Activated gamma-delta T cell treated with anti-CD3 and anti-CD28 coated beads, Interleukin-2, amount 50 U/mL, for 16 hours (primary cell): ENCODE measurements at places on chromosomes 12 and 14.
A peak's percentile ranks its signal among the peaks of the same experiment; 100 is the strongest.

- DNase-seq, result no peak
Observed at GRCh38 chr12:64893961-64894360, 69.5 kb downstream of the TBC1D30 start.

GRCh38 chr12:70556179-70556869, 80.9 kb downstream of the PTPRB start:
- DNase-seq, result no peak

- DNase-seq, result no peak
Observed at GRCh38 chr14:73463411-73463810, 5.1 kb upstream of the NUMB start.

DNA sequence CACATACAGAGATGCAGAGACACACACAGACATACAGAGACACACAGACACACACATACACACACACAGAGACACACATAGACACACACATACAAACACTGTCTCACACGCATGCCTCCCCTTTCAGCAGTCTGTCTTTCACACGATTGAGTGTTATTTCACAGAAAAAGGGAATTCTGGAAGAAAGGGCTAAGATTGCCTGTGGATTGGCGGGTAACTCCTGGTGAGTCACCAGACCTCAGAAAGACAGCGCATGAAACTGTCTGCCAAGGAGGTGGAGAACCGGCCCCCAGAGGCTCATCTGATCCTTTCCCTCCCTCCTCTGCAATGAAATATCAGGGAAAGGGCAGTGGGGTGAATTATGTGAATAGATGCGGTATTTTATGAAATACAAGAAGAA, 127.2 kb upstream of the GSC start:
- DNase-seq, result no peak

DNA sequence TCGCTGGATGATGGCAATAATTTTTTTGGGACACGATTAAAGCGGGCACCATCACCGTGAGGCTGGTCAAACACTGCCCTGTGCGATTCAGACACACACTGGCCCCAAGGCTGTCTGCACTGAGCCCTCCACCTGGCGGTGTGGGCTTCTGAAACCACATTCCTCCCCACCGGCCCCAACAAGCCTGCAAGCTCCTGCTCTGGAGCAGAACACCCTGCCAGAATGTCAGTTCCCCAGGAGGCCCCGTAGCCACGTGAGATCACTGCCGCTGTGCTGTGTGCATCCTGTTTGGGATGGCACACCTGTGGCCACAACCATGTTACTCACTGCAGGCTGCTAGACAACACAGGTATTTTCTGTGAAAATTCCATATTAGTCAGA, 7.9 kb downstream of the GSC start:
- DNase-seq, result no peak

- no peak for DNase-seq
Observed at GRCh38 chr14:44657696-44658388, 150.8 kb upstream of the FSCB start.

GRCh38 chr12:125053821-125054220, 11.4 kb upstream of the AACS start:
- DNase-seq, result no peak

- DNase-seq, result no peak
Observed at GRCh38 chr12:91183551-91183950, 934 bp upstream of the DCN start.

DNA sequence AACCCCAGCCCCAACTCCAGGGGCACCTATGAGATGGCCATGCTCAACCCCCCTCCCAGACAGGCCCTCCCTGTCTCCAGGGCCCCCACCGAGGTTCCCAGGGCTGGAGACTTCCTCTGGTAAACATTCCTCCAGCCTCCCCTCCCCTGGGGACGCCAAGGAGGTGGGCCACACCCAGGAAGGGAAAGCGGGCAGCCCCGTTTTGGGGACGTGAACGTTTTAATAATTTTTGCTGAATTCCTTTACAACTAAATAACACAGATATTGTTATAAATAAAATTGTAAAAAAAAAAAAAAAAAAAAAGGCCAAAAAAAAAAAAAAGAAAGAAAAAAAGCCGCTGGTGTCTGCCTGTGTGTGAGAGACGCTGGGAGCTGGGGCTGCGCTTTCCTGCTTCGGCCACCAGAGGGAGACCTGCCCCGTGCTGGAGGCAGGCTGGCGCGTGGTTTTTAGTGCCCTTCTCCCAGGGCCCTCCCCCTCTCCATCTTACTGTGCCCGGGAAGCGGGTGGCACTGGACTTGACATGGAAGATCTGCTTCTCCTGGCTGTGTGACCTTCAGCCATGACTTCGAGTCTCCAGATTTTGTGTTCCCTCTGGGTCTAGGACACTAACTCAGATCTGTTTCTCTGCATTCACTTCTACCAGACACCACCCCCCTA, 3.4 kb upstream of the NXPH4 start:
- DNase-seq, result peak; percentile 75

DNA sequence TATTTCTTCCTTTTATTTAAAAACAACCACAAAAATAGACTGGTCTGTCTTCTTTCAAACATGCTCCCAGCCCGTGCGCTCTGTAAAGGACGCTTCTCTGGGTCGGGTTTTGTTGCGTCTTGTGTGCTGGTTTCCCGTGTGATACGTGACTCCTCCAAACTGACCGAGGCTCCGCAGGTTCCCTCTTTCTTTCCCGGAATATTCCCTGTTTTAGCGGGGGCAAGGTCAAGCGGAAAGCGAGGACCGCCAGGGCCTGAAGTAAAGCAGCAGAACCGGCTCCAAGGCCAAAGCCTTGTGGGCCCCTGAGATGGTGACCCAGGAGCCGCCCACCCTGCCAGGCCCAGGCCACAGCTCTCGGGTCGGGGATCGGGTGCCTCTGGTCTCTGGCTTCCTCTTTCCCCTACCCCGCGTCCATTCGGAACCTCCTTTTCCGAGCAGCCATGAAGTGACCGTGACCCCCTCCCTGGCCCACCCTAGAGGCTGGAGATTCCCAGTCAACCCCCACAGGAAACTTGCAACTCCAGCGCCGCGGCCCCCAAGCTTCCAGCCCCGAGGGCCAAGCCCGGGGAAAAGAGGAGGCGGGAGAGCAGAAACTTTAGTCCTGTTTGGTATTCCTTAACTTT, 885 bp upstream of the HOXC10 start:
- DNase-seq, result no peak

GRCh38 chr12:85130646-85131045, 94.5 kb downstream of the LRRIQ1 start:
- DNase-seq, result no peak

GRCh38 chr12:31308116-31308515, 17.8 kb downstream of the SINHCAF start:
- no peak for DNase-seq

DNA sequence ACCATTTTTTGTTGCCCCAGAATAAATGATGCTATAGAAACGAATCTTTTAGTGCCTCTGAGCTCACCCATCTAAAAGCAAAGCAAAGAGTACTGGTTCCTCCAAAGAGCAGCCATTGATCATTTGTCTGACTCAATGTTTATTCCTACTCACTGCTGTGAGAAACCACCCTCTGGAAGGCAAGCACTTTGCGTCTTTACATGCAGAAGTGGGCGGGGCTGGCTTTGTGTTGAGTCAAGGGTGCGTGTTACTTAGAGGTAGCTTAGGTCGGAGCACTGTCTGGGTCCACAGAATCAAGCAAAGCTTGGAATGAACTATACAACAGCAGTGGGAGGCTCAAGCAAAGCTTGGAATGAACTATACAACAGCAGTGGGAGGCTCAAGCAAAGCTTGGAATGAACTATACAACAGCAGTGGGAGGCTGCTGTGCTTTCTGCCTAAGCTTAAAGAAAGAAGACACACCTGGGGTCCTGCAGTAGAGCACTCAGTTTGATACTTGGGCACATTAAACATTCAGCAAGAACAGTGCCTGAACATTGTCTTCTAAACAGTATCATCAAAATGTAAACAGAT, 77.2 kb upstream of the PRICKLE1 start:
- no peak for DNase-seq

GRCh38 chr12:101891462-101891971, 14.1 kb downstream of the DRAM1 start:
- no peak for DNase-seq

DNA sequence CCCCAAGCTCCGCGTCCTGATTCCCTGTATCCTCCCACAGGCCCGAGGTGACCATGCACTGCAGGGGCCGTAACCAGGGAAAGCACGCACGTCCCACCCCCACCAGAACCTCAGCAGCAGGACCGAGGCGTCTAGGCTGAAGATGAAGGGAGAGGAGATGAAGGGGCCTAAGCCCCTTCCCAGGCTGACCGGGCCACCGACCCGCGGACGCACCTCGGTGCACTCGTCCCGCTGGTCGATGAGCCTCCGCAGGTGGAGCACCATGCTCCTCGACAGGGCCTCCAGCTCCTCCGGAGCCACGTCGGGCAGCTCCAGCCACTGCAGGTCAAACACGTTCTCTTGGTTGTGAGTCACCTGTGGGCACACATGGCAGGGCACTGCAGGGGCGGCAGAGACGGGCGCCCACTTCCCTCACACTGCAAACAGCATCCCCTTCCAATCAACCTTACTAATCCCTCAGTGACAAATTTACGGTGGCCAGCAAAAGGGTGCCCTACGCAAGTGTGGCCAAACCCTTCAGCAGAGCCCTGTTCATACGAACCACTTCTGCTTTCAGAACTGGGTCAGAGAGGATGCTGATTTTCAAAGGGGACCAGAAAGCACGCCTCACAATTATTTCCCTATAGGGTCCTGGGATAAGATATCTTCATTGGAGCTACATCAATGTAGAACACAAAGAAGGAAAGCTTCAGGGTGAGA, 77.8 kb downstream of the CCDC88C start:
- DNase-seq, result no peak

DNA sequence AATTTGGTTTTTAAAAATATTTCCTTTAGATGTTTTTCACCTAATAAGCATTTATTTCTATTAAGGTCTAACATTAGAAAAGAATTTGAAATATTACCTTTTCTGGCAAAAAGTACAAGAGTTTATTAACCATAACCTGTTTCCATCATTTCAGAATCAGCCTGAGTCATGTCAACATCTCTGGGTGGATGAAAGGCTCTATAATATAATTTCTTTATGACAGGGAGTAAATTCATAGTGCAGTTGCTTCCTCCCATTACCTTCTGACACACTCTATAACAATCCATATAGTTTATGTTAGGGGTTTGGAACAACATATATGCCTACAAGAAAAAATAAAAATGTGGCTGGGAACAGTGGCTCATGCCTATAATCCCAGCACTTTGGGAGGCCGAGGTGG, 134.5 kb downstream of the SLC2A13 start:
- DNase-seq, result no peak

GRCh38 chr14:73842201-73842600, 9.4 kb upstream of the PTGR2 start:
- no peak for DNase-seq

- DNase-seq, result no peak
Observed at GRCh38 chr12:117592588-117593305, 231.3 kb upstream of the NOS1 start.

GRCh38 chr12:81615026-81615588, 144.0 kb downstream of the PPFIA2 start:
- DNase-seq, result no peak

GRCh38 chr12:100141666-100141997, 1.0 kb downstream of the BLTP3B start:
- DNase-seq, result peak; percentile 5

- DNase-seq, result no peak
Observed at GRCh38 chr12:130813949-130814348, 25.1 kb downstream of the STX2 start.

DNA sequence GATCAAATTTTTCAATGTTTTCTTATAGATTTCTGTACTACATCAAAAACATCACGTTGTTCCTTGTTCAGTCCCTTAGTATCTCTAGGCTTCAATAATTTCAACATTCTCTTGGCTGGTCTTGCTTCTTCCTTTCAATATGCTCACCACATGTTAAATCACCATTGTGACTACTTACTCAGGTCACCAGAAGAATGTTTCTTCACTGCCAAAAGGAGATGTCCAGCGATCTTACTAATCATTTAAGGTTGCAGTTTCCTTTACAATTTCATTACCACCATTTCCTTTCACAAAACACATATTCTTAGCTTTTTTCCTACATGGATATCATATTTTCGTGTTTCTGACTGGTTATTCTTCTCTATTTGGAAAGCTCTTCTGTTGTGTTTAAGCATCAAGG, 363.8 kb downstream of the NAV3 start:
- DNase-seq, result no peak

- no peak for DNase-seq
Observed at GRCh38 chr14:89660166-89660565, 243.1 kb upstream of the FOXN3 start.

DNA sequence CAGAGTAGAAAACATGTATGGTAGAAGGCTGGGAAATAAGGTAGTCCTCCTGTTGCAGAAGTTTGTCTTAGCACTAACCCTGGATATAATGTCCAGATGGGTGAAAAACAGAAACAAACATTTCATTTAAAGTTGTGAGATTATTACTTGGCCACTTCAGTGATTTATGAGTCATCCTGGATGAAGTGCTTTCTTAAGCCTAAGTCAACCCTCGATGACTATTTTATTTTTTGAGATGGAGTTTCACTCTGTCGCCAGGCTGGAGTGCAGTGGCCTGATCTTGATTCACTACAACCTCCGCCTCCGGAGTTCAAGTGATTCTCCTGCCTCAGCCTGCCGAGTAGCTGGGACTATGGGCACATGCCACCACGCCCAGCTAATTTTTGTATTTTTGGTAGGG, 10.2 kb downstream of the DLST start:
- DNase-seq, result no peak

GRCh38 chr14:22471545-22472121, 117.4 kb downstream of the DAD1 start:
- DNase-seq, result no peak

DNA sequence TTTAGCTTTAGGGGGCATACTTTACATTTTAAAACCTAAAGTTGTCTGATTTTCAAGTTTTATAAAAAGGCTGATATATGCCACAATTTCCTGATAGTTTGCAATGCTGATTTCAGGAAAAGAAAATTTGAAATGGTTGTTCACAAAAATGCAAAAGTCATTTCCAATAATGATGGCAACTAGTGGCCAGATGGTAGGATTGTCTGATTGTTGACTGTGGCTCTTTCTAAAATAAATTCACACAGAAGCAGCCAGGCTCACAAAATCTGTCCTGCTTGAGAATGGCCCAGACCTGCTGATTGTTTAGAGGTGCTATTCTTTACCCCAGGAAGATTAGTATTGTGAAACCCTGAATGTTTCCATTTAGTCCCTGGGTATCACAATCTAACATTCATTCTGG, 220.3 kb downstream of the NELL2 start:
- no peak for DNase-seq

GRCh38 chr14:76134231-76134630, 17.5 kb upstream of the GPATCH2L start:
- DNase-seq, result no peak

DNA sequence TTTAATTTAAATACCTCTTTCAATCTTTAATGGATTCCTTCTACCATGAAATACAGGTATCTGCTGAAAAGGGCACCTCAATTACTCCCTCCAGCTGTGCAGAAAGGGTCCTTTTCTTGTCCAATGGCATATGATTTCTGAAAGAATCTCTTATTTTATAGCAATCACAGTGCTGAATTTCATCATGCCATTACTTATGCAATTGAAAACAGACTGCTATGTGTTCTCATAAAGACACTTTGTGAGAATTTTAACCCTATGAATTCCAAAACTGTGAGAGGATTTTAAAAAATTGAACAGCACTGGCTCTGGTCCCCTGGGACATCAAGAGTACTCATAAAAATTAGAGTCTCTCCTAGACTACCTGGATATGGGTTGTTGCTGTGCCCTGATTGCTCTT, 45.9 kb upstream of the CNOT2 start:
- no peak for DNase-seq

- DNase-seq, result peak; percentile 54
Observed at GRCh38 chr12:47885012-47885501, 19.7 kb downstream of the VDR start.

GRCh38 chr12:16579041-16579440, 26.9 kb downstream of the LMO3 start:
- no peak for DNase-seq

- no peak for DNase-seq
Observed at GRCh38 chr12:84756961-84757360, 155.6 kb downstream of the SLC6A15 start.
